Left forelimb (tissue), 1 donor: ENCODE measurements at places on chromosomes 12 and 14.

- peak; percentile 100 for DNase-seq
Measured at GRCh38 chr14:105490572-105491365, at the start of gene TEDC1. Gene TEDC1, plus strand, starts transcription at chr14:105491246. Its CDS starts 130 bp downstream, at chr14:105491376.

GRCh38 chr14:103221781-103222358 is 98.6 kb downstream of the TNFAIP2 start:
- no peak for DNase-seq

- no peak for DNase-seq
Measured at GRCh38 chr12:122042910-122043309, 21.2 kb downstream of the BCL7A start.

- DNase-seq: no peak
Measured at GRCh38 chr12:106142591-106143261, 4.0 kb upstream of the NUAK1 start.

DNA sequence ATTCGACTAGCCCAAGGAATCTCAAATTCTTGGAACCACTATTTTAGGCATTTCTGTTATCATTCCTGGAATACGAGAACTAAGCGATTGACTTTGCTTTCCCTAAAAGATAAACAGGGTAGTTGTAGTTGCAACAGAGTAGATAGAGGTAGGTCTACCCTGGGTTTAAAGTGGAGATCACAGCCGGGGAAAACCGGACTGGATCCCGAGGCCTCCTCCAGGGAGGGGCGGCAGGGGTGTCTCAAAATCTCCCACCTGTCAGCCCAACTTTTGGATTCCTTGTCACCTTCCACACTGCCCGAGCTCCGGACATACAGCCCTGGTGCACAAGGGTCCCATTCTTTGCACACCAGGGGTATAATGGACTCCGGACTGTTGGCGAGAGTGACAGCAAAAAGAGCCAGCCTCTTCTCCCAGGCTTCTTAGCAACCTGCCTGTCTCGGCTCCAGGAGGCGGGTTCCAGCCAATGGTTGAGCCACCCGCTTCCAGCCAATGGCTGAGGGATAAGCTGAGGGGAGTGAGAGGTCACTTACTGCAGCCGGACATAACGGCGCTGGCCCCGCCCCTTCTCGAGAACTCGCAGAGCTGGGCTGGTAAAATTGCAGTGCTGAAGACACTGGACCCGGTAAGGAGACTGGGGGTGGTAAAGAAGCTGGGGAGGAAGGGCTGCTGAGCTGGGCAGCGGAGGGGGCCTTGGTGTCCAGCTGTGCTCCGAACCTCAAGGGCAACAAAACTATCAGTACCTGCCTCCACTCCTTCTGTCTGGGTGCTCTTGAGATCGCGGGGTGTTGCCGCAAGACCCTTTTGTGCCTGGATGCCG is at the start of gene SUOX:
TSS of gene SUOX (plus strand) at position 562 of the 820 bp plus-strand sequence. CDS start 4,946 bp downstream, outside the sequence.
- DNase-seq: peak; percentile 93
